Left lobe of liver (tissue), 2 donors: ENCODE measurements at places on chromosomes 3 and 15. TPM values are rescaled to one million over a fixed set of nuclear protein-coding genes. Genes with fewer than 3 reads are reported as not detected.

DNA sequence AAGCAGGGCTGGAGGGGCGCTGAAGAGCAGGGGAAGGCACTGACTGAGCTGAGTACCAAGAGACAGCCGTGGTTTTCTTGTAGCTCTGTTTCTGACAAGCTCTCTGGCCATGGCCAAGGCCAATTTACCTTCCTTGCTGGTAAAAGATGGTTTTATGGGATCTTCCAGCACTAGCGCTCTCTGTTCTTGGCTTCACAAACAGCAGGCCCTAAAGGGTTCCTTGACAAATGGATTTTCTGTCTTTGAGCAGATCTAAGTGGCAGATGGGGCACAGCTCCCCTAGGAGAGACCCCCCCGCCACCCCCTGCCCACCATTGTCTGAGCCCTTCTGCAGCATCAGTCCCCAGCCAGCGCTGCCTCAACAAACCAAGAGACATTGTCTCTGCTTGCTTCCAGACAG is 66.6 kb downstream of the GAP43 start:
- DNase-seq: no peak

DNA sequence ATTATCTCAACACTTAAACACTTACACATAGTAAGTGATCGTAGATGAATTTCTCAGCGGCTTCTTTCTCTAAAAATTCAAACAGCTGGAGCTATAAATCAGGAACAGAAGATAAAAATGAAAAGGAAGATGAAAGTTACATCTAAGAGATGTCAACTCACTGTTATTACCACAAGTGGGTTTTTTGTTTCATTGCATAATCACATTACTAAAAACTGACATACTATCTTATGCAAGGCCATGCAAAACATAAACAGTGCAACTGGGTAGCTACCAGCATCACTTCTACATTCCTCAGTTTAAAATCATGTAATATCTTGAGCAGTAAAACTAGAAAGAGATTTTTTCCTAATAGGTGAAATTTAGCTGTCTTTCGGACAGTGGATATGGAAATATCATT is 14.9 kb downstream of the MINDY4B start:
- DNase-seq: no peak

A4GNT gene
- total RNA-seq: not detected

GOLGA8T gene
- 0.30 TPM for total RNA-seq

ECE2 gene
- not detected for total RNA-seq

SGO1 gene
- total RNA-seq: 0.63 TPM
